ENCODE measurements at places on chromosomes 11 and 22.

DNA sequence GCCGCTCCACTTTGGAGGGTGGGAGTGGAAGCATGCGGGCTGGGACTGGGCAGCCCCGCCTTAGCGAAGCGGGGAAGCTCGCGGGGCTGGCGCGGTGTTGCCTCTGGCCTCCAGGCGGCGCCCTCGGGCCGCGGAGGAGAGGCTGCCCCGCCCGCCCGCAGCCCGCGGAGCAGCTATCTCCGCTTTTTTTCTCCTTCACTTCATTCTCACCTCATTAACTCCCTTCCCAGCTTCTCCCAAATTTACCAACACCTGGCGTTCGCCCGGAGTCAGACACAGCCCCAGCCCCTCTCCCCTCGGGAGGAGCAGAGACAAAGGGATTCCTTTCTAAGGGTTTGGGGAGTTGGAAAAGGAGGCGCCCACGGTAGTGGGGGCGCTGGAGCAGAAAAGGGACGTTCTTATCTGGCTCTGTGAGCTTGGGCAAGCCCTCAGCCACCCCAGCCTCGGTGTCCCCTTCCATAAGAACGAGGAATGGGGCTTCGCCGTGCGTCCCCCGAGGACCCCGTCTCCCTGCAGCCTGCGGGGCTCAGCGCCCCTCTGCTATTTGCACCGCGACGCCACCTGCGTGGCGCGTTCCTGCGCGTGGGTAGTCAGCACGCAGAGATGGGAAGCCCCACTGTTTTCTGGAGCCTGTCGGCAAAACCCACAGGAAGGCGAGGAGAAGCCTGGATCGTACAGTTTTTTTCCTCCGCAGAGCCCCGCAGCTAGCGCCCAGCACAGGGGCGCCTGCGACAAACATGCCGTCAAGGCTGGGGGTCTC is 1.5 kb upstream of the WNT11 start:
- peak; percentile 71 for DNase-seq

DNA sequence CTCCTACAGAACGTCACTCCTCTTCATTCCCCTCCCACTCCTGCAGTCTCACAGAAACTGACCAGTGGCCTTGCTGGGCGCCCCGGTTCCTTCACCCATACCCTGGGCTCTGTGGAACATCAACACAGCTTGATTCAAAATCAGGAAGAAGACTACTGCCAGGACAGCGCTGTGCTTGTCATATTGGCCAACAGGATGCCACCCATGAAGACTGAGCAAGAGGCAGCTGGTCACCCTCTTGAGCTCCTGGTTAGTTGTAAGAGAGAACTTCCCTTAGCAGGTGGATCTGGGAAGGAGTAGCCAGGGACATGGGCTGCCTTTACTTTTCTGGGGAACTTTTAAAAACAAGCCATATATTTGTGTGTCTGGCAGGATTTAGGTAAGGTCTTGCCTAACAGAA is 110.4 kb upstream of the TIMP3 start:
- DNase-seq: no peak

DNA sequence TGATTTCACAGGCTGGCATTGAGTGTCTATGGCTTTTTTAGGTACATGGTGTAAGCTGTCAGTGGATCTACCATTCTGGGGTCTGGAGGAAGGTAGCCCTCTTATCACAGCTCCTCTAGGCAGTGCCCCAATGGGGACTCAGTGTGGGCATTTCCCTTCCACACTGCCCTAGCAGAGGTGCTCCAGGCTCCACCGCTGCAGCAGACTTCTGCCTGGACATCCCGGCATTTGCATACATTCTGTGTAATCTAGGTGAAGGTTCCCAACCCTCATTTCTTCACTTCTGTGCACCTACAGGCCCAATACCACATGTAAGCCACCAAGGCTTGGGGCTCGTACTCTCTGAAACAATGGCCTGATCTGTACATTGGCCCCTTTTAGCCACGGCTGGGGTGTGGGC is 78.3 kb downstream of the RNF169 start:
- no peak for DNase-seq

- DNase-seq: no peak
Observed at GRCh38 chr11:128351168-128351567, 236.2 kb downstream of the ETS1 start.

DNA sequence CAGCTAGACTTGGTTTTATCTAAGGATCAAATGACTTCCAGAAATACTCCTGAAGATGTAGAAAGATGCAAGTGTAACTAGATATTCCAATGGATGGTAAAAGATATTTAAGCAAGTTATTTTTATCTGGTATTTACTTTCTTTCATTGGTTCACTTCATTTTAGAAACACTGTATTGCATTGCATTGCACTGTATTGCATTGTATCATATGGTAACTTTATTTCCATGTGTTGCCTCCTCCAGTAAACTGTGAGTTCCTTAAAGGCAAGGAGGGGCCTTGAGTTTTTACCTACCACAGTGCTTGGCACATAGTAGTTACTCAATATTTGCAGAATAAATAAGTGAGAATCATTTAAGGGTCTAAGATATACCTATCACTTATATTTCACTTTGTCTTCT is 31.8 kb upstream of the FLI1 start:
- DNase-seq: no peak

GRCh38 chr22:23199159-23199558 is 18.9 kb downstream of the BCR start:
- DNase-seq: peak; percentile 49

DNA sequence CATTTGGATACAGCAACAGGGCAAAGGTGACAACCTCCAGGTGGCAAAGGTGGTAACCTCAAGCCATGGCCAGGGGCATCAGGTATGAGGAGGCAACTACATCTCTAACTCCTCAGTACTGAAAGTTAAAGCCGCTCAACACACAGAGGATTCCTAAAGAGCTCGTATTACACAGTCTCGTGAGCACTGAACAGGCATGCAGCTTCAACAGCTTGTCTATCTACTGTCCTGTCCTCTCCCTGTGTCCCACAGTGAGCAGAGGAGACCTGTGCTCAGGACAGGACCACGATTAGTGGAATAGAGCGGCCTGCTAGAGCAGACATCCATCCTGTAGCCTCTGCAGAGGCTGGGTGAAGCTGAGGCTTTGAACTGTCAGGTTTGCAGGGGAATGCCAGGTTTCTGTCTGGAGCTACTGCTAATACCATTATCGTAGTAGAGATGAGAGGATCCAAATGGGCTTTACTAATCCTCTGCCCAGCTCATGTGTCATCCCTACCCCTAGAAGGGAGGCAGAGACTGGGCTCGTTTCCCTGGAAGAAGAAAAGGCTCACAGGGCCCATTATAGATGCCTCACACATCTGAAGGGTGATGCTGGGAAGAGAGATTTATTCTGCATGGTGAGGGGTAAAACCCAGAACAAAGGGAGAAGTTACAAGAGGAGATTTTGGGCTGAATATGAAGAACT is 415.2 kb downstream of the LARGE1 start:
- no peak for DNase-seq

DNA sequence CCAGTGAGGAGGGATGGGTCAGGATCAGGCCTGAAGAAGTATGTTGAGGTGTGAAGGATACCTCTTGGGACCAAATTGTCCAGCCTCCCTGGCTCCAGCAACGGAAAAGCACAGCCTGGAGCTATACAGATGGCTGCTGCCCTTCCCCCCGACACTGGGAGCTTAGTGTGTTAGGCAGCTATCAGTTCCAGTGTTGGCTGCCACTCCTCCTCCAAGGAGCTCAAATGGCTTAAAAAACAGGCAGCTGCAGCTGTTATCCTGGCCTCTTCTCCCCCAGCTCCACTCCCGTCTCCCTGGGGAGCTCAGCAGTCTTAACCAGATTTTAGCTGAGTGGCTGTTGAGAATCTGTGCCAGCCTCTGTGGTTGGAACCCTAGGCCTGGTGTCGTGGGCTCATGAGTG is 225.0 kb downstream of the JRKL start:
- DNase-seq: no peak

GRCh38 chr11:80586464-80586863 is 1145.6 kb upstream of the TENM4 start:
- no peak for DNase-seq

- no peak for DNase-seq
Observed at GRCh38 chr11:116461789-116462188, 311.0 kb downstream of the BUD13 start.

- DNase-seq: no peak
Observed at GRCh38 chr11:34631737-34632104, 10.8 kb downstream of the EHF start.

GRCh38 chr22:45865561-45866125 is 111.3 kb downstream of the WNT7B start:
- no peak for DNase-seq

DNA sequence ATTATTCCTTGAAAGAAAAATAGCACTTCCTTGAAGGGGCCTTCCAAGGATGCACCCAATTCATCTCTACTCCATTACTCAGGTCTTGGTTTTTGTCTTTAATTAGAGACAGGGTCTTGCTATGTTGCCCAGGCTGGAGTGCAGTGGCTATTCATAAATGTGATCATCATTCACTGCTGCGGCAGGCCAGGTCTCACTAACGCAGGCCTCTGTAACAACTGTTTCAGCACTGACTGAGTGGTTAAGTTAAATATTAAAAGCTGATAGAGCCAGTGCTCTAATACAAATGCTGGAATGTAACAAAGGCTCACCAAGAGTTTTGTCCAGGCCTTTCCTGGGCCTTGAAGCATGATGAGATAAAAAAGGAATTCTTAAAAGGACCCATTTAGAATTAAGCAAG is 61.4 kb upstream of the GNAZ start:
- DNase-seq: no peak

DNA sequence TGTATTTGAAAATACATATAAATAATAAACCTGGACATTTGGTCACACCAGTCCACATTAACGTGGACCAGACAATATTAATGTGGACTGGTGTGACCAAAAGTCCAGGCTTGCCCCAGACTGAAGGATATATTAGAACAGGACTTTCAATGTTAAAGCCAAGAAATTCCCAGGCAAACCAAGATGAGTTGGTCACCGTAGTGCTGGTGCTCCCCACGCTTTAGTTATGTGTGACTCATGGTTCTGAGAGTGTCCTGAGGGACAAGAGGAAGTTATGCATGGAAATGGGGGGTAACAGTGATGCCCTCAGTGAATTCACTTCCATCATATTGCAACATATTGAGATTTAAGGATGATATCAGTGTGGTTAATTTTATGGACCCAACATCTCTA is 31.4 kb downstream of the POU2AF1 start:
- DNase-seq: peak; percentile 56

- peak; percentile 65 for DNase-seq
Observed at GRCh38 chr11:134040386-134041302, 28.2 kb upstream of the JAM3 start.

GRCh38 chr11:118047749-118048148 is 29.1 kb upstream of the TMPRSS4 start:
- no peak for DNase-seq

GRCh38 chr11:106076171-106076918 is 802 bp downstream of the KBTBD3 start:
- DNase-seq: no peak

- no peak for DNase-seq
Observed at GRCh38 chr11:120170741-120171261, 32.9 kb upstream of the TRIM29 start.

GRCh38 chr11:14140991-14141390 is 178.5 kb downstream of the SPON1 start:
- DNase-seq: no peak

- DNase-seq: no peak
Observed at GRCh38 chr11:35478471-35479091, 46.8 kb downstream of the PAMR1 start.

DNA sequence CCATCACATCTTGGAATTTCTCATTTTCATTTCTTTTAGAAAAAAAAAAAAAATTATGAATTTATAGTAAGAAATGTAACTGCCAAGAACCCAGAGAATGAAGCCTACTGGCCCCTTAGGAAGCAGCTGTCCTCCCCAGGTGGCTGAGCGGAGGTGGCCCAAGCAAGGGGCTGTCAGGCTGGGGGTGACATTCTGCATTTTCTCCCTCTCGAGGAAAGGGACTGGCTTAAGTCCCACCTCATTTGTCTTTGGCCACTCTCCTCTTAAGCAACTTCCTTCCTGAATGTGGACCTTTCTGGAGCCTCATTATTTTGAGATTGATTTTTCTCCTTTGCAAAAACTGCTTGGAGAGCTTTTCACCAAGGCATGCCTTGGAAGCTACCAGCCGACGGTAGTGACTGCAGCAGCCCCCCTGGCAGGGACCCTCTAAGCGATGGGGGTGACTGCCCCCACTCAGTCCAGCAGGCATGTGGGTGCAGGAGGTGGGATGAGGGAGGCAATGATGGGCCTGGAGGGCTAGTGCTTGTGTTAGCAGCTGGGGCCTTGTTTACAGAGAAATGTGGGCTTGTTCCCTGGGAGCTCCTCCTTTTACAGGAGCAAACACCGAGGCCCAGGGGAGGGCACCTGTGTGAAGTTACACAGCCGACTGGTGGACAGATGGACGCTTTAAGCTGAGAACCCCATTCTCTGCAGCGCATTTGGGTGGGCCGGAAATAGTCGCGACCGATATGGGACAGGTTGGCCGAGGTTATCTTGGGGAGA is 111.7 kb downstream of the MORC2 start:
- DNase-seq: no peak

GRCh38 chr11:88695689-88696414 is 358.3 kb upstream of the CTSC start:
- DNase-seq: no peak

DNA sequence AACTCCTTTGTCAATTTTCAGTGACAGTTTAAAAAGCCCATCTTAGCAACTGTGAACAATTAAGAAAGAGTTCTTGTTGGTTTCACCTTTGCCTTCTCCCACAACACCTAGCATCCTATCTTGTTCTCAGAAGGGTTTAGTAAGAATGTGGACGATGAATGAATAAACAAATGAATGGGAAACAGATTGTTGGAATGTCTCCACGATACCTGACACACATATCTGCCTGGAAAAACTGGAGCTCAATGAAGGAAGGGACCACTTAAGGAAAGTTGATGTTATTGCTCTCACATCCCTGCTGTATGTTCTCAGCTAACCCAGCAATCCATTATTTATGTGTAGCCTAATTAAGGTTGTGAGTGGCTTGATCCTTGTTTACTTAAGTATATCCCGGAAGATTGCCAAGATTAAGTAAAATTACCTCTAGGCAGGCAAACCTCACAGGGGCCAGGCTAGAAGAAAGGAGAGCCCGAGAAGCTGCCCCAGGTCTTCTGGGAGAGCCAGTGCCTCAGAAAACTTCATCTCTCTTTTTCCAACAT is 286.4 kb downstream of the NXPE2 start:
- no peak for DNase-seq

GRCh38 chr11:59463190-59463641 is 6.5 kb downstream of the OR4D6 start:
- peak; percentile 1 for DNase-seq

GRCh38 chr11:13963169-13963948 is 836 bp downstream of the SPON1 start:
- no peak for DNase-seq

- DNase-seq: no peak
Observed at GRCh38 chr11:62458212-62459002, 39.6 kb downstream of the SCGB1A1 start.

- no peak for DNase-seq
Observed at GRCh38 chr11:123628936-123629683, 25.3 kb downstream of the SCN3B start.

- no peak for DNase-seq
Observed at GRCh38 chr11:114076921-114077331, 17.4 kb downstream of the ZBTB16 start.
